ENCODE measurements at places on chromosomes 5 and 9.

GRCh38 chr5:116982035-116982434 is 407.4 kb upstream of the SEMA6A start:
- DNase-seq = no peak

- DNase-seq = peak; percentile 70
Observed at GRCh38 chr5:110738503-110738811, 350 bp upstream of the SLC25A46 start.

DNA sequence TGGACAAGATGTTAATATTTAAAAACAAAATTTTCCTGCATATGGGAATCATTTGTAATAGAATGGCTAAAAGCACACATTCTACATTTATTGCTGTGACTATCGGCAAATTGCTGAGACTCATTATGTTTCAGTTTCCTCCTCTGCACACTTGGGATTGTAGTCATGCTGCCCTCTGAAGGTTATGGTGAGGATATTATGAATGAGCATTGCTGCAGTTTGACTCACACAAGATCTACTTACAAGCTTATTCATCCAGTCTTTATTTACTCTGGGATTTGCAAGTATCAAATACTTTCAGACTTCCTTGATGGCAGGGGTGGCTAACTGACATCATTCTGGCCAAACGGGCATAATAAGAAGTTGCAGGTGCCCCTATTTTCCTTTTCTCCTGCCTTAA is 9.5 kb upstream of the NFIL3 start:
- peak; percentile 45 for DNase-seq

DNA sequence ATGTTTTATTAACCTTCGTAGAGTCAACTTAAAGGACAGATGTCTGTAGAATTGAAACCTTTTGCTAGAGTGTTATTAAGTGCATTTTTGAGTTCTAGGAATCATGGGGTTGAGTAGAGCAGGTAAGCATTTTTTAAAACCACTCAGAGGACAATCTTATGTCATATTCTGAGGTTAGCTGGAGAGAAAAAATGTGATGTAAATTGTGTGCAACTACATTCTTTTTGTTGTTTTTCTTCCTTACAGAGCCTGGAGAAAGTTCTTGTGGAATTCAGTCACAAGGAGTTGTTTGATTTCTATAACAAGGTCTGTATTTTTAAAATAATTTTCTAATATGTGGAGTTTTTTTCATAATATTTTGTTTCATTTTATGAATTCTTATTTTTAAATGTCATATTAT is 206.4 kb downstream of the COMMD10 start:
- no peak for DNase-seq

DNA sequence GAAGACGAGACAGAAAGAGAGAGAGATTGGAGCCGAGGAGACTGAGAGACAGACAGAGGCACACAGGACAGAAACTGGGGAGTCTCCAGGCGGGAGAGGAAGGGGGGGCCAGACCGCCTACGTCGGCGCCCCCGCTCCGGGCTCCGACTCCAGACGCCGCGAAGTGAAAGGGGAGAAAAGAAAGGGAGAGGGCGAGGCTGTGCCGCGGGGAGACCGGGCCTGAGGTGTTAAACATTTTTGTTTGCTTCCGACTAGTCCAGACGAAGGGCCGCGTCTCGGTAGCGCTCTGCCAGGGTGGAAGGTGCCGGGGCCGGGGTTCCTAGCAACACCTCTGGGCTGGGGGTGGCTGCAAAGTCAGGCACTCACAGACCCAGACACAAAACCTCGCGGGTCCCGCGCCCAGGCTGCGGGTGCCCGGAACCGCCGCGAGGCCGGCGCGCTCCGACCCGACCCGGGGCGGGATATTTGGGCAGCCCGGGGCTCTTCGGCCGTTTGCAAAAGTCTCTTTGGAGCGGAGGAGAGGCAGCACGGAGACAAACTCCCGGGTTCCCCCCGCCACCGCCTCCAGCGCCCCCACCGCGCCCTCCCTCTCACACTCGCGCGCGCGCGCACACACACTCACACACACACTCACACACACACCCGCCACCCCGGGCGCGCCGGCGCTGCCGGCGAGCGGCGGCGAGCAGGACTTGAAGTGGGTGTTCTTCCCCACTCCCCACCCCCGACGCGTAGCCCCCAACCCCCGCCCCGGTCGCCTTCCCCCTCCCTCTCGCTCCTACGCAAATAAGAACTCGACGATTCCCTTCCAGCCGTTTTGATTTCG is 626 bp upstream of the FST start:
- DNase-seq = peak; percentile 56

DNA sequence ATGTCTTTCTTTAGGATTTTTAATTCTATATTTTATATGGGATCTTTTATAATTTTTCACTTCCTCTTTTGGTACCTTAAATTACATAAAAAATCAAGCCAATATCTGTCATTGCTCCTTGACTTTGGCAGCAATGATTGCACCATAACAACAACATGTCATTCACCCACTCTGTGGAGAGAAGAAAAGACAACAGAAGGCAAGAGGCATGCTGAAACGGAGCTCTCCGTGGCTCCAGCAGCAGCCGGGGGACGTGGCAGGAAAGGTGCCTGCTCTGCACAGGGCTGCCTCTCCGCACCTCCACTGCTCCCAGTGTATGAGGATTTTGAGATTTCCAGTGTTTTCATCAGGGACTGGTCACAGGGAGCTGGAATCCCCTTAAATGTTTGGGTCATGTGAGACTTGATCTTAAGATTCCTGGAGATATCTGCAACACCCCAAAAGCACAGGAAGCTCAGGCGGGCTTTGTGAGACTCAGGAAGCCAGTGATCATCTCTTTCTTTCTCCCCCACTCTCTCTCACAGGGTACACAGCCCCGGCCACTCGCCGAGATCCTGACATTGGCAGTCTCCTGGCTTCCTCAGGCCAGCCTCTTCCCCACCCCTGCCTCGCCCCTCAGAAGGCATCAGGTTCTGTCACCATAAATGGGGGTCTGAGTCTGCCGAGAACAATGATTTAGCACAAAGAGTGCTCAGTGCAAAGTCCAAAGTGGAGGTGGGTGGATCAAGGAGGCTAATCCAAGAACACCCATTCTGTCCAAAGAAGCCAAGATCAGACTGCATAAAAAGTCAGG is 74.6 kb downstream of the ACTL7B start:
- DNase-seq = no peak

DNA sequence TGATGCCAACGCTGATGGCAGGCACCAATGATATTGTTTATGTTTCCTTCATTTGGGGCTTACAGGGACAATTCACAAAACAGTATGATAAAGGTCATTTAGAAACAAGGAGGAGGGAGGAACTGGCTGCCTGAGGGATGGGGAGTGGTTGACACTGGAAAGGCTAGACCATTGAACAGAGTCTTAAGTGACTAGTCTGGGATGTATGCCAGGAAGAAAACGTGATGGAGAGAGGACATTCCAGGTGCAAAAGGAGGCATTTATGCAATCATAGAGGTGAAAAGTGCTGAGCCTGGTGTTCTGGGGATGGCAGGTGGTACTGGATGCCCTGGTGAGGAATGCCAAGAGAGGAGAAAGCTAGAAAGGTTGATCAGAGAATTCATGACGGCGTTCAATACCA is 153.4 kb downstream of the ZNF462 start:
- DNase-seq = no peak

- peak; percentile 61 for DNase-seq
Observed at GRCh38 chr5:134070725-134071613, 43.5 kb upstream of the TCF7 start.

GRCh38 chr5:176934309-176934930 is 35.3 kb upstream of the HK3 start:
- DNase-seq = no peak

GRCh38 chr9:37998881-37999587 is 70.0 kb downstream of the SHB start:
- no peak for DNase-seq

GRCh38 chr5:80711938-80712337 is 57.2 kb upstream of the DHFR start:
- peak; percentile 15 for DNase-seq

- DNase-seq = no peak
Observed at GRCh38 chr5:109630093-109630492, 59.6 kb upstream of the MAN2A1 start.

DNA sequence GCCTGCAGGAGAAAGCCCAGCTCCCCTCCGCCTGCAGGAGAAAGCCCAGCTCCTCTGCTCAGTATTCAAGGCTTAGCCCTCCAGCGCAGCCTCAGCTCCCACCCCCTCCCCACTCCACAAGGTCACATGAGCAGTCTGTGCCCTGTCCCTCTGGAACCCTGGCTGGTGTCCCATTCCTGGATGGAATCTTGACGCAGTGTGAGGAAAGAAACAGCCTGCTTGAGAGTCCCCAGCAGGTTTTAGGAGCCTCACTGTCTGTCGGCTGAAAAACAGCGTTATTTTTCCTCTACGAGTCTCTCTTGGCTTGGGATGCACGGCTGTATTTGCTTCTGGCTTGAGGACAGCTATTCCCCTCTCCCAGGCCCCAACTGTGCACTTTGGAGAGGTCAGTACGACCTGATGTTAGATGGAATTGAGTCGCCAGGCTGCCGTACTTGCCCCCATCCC is 210.1 kb upstream of the TRIM32 start:
- no peak for DNase-seq

GRCh38 chr5:131534974-131535373 is 100.1 kb downstream of the RAPGEF6 start:
- no peak for DNase-seq

- DNase-seq = no peak
Observed at GRCh38 chr9:84139296-84140070, 158.9 kb downstream of the RMI1 start.

DNA sequence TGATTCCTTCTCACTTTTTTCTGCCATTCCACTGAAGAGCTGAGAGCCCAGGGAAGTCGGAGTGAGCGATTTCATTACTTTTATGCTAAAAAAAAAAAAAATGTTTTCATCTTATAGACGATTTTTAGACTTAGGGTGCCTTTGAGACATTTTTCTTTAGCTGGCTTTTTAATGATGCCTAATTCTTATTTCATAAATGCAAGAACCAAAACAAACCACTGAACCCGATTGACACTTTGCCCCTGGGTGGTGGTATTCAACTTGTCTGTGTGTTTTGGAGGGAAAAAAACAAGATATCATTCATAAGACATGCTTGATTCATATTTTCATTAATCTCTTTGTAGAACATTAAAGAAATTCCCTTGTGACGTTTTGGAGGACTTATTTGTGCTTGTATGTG is 2.4 kb downstream of the TLE4 start:
- no peak for DNase-seq

DNA sequence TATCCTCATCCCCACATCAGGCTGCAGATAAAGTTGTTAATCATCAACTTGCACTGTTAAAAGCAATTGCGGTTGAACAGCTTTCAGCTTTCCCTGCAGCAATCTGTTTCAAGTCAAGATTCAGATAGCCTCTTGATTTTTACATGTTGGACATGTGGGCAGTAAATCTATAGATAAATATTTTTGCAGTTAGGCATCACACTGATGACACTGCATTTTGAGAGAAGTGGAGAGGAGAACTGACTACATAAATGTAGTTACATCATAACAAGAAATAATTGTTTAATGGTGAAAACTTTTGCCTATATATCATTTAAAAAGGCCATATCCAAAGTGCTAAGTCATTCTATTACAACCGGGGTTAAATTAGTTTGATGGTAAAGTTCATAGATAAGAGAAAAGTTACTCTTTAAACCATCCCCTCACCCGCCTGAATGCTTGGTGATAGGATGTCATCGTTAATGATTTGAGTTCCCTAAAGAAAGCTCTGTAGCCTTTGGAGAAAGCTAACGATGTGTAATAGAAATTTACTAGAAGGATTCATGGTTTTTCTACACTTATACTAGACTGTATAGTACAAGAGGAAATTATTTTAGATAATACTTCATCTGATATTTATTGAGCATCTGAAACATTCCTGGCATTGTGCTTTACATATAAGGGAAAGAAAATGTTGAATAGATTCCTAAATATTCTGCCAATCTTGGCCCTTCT is 30.8 kb upstream of the ALDH1A1 start:
- no peak for DNase-seq

- peak; percentile 86 for DNase-seq
Observed at GRCh38 chr9:91681461-91682305, 258.1 kb upstream of the NFIL3 start.

GRCh38 chr5:170785416-170785815 is 1.9 kb downstream of the GABRP start:
- no peak for DNase-seq

DNA sequence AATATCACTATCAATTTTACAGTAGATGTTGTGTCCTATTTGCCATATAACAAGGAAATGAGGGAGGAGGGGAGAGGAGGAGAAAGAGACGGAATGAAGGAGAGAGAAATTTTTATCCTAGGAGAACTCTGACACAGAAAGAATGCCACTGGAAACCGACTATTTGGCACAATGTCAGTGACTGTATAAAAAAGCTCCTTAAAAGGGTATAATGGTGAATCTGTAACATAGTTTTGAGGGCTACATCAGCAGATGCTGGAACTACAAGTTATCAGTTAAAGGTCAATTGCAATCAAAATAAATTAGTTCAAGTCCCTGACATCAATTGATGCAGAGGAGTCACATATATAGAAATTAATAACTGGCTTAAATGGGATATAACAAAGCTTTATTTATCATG is 5.7 kb downstream of the EDIL3 start:
- DNase-seq = no peak

GRCh38 chr5:95975703-95976102 is 14.1 kb upstream of the ELL2 start:
- no peak for DNase-seq

DNA sequence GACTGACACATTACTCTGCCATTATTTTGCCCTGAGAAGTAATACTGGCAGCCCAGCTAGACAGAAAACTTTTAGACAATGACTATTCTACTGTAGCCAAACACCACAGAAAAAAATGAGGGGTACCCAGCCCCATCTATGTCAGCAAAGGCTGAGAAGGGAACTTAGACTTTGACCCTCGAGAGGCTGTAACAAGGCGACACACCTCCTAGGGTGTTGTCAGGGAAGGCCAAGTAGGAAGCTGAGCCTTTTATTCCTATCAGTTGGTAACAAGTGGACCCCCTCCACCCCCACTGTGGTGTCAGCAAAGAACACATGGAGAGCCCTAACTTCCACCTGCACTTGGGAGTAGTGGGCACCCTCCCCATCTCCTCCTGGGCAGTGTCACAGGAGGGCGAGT is 55.6 kb downstream of the SPTLC1 start:
- no peak for DNase-seq

DNA sequence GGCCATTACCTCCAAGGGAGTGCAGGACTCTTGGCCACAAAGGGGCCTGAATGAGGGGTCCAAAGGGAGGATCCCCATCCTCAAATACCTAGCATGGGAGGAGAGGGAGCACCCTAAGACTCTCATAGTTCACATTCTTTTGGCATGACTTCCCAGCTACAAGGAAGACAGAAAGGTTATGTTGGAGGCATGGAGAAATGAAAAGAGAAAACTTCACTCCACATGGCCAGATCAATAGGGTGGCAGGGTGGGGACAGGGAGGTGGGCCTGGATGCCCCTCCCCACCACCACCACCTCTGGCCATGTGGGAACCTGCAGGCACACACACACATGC is 97.6 kb downstream of the PAX5 start:
- DNase-seq = no peak
